T-helper 9 cell (primary cell): ENCODE measurements at places on chromosomes 5 and 9.

DNA sequence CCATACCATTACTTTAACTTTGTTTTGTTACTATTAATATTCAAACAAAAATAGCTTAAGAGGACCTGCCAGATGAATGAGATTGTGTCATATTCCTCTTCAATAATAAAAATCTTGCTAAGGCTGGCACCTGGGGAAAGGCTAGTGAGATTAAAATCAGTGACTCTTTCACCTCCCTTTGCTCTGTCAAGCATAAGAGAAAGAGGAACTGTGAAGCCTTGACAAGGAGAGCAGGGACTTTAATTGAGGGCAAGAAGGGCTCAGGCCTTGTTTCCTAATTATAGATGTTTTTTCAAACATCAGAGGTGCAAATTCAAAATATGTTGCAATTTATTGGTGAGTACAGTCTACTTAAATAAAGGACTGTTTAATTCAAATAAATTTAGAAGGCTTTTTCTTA is 91.7 kb downstream of the SPATA31D1 start:
- DNase-seq, result no peak

- no peak for DNase-seq
These were observed 597.8 kb upstream of the CLINT1 start for GRCh38 chr5:158456756-158457155.

GRCh38 chr9:114304416-114305188 is 18.3 kb upstream of the ORM1 start:
- DNase-seq, result no peak

DNA sequence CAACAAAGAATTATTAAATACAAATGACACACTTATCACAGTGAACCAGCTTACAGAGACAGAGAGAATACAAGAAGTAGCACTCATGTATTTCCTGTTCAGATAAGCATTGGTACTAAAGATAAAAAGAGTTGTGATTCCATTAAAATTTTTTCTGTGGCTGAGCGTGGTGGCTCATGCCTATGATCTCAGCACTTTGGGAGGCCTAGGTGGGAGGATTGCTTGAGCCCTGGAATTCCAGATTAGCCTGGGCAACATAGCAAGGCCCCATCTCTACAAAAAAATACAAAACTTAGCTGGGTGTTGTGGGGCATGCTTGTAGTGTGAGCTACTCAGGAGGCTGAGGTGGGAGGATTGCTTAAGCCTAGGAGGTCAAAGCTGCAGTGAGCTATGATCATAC is 32.9 kb downstream of the FCHO2 start:
- DNase-seq, result no peak

DNA sequence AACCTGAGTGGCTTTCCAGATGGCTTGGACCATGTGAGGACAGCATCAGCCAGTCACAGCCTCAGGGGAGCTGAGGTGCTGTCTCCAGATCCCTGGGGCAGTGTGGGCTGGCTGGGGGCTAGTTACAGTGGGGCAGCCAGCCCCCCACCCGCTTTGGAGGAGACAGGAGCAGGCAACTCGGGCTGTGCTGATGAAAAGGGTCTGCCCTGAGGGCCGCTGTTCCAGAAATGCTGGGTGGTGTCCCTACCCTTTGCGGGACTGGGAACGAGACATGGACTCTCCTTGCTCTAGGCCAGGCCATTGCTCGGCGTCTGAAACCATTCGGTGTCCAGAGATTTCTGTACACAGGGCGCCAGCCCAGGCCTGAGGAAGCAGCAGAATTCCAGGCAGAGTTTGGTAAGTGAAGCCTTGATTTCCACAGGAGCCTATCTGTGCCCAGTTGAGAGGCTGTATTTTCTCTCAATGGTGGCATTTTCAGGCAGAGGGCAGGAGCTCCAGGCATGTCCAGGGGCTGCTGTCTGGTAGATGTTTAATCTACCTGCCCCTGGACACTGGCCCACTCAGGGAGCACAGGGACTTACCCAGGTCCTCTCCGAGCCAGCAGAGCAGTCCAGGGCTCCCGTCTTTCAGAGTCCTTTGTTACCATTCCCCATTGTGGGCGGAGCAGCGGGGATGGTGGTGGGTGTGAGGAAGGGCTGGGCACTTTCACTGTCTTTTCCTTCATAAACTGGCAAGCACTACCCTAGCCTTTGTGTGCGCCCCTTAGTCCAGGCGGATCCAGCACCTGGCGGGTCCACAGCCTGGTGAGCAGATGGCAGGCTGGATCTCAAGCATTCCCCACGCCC is 7.2 kb downstream of the GRHPR start:
- no peak for DNase-seq

GRCh38 chr5:133117166-133117911 is 65.5 kb downstream of the HSPA4 start:
- DNase-seq, result no peak

DNA sequence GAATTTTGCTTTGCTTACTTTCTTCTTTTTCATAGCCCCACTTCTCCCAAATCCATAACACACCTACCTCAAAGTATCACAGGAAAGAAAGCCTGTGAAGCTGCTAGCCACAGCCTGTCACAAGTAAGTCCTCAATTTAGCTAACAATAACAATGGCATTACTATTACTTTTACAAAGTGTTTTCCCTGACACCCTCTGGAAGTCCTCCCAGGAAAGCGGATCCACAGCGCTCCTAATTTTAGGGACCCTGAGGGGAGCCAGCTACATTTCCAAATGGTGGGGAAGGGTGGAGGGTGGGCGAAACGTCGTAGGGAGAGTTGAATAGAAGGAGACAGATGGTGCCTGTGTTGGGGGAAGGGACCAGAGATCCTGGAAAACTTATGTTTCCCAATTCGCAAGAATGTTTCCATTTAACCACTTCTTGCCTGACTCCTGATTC is 523 bp upstream of the WWC1 start:
- DNase-seq, result no peak

DNA sequence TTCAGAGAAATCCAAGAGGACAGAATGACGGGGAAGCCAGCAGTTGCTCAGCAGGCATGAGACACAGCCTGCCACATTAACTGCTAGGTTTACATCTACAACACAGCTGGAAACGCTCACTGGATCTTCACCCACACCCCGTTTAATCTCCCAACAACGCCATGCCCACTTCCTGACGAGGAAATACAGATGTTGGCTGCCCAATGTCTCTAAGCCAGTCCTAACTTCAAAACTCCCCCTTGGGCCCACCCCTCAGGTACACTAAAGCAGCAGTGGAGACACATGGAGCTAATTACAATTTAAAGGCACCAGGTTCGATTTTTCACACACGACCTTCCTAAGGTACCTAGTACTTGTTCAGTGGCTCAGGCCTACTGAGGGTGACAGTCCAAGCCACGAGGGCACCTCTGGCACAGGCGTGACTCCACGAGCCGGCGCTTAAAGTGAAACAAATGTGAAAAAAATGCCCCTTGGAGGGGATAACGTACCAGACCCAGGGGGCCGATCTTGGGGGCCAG is 904 bp downstream of the RPL12 start:
- no peak for DNase-seq

- DNase-seq, result no peak
These were observed 117.1 kb upstream of the IRX4 start for GRCh38 chr5:1999794-2000193.

DNA sequence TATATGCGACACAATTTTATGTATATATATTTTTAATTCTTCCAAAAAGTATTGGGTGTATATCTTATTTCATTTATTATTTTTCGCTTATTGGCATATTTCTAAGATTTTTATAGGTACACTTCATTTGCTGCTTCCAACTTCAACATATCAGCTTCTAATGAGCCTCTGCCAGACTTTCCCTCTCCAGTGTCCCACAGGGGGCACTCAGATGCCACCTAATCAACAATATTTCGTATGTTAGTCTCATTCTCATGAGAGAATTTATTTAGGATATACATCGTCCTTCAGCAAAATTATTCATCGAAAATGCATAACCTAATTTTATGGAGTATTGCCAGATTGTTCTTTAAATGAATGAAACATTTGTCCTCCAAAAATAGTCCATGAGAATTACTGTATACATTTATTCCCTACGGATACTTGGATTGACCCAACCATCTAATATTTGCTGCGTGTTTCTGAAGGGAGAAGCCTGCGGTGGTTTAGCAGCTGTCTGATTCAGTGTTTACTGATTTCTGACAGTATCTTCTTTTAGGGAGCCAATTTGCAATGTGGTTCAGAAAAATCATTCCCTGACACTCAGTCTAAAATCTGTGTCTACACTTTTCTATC is 100.6 kb upstream of the SELENOP start:
- DNase-seq, result peak; percentile 27

- DNase-seq, result no peak
These were observed 44.2 kb downstream of the GDA start for GRCh38 chr9:72193478-72193881.

- no peak for DNase-seq
These were observed 967.2 kb downstream of the TLE4 start for GRCh38 chr9:80538976-80539375.

DNA sequence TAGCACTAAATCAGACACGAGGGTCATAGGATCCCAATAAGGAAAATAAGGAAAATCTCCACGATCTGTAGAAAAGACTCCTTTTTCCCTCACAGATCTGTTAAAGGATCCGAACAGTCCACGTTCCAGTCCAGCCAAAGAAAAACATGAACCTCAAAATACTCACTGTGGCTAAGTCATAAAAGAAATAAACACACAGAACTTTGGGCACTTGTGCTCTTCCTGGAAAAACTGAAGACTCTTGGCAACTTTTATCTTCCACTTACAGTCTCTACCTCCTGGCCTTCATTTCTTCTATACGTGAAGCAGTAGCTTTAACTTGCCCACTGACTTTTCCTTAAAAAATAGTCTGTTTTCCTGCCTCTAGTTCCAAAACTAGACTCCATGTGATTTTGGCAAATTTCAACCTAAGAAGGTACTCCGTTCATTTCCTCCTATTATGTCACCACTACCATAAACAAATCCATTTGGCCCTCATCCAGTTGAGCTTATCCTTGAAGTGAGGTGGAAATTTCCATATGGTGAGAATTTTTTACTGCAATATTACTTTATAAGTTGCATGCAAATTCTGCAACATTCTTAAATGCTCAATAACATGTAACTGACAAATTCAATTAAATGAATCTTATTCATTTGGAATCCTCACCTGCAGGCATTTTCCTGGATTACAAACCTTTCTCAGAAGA is 5.3 kb upstream of the LHFPL2 start:
- DNase-seq, result no peak

DNA sequence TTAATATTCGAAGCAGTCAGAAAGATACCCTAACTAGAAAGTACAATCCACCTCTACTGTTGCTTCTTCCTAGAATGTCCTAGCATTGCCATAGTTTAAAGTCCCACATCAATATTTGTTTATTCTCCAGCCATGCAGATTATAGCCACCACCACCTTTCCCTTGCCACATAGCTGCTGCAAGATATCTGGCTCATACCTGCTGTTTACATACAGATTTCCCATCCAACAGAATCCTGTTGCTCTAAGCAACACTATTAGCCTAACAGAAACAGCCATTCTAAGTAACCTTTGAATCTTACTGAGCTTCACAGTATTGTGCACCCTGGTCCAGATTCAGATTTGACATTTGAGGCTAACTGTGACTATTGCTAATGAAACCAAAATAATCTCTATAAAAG is 45.6 kb downstream of the GNAQ start:
- no peak for DNase-seq

DNA sequence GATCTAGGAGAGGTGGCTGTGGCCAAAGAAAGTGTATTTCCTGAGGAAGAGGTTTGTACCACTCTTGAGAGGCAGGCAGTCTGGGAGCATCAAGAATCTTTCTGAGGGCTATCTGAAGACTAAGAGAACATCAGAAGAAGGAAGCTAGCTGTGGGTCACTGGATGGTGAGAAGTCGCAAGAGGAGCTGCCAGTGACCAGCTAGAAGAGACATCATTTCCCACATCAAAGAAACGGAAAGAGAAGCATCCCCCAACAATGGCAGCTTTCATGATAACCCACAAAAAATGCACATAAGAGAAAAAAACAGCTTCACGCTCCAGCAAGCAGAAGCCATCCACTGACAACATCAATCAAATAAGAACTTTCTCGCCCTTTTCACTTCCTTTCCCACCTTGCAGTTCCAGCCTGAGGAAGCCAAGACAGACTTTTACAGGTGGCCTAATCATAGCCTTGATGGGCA is 25.0 kb upstream of the CEP78 start:
- DNase-seq, result no peak

DNA sequence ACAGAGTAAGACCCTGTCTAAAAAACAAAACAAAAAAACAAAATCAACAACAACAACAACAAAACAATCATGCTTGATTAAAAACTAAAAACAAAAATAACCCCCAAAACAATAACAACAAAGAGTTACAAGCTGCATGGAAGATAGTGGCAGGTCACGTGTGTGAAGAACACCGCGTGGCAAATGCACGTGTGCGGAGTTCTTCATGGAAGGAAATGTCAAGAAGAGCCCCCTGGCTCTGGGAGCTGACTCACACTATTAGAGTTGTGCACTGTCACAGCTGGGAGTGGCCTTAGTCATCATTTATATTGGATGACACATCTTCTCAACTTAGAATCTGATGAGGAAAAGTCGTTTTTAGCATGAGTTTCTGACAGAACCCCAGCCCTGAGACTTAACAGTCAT is 110.5 kb downstream of the JMY start:
- DNase-seq, result no peak

DNA sequence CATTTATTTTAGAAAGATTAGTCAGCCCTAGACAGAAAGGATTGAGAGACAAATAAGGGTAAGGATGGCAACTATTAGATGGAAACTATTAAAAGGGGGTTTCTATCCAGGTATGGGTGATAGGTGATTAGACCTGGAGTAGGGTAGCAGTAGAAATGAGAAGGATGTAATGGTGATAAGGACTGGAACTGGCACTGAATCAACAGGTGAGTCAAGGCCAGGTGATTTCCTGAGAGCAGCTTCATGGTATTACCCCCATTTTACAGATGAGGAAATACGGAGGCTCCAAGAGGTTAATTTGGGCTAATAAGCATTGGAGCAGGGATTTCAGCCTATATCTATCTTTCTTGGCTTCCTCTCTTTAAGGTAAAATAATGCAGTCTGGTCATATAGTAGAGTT is 55.7 kb downstream of the CAST start:
- no peak for DNase-seq

DNA sequence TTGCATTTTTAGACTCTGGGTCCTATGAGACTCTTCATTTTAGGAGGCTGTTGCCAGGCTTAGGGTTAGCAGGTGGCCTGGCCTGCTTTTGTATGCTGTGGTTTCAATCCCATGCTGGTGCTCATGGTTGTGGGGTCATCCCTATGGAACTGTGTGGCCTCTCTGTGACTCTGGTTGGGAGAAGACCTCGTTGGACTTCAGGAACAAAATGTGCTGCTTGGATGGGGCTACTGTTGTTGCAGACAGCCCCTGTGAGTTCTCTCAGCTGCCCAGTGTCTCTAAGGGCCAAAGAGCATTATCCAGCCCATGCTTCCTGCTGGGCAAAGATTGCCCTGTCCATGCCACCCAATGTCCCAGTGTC is 169.5 kb upstream of the S1PR3 start:
- DNase-seq, result no peak

- no peak for DNase-seq
These were observed 92.1 kb downstream of the NR3C1 start for GRCh38 chr5:143311428-143311827.

DNA sequence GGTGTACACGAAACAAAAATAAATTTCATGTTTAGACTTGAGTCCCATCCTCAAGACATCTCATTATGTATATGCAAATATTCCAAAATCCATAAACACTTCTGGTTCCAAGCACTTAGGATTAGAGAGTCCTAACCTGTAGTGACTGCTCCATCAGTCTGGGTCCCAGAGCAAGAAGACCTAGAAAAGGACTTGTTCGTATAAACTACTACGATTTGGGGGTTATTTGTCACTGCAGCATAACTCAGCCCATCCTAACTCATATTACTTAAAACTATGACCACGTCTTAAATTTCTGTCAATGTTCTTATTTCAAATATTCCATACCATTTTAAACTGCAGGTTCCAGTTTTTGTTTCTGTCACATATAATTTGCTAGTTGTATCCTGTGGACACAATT is 463.0 kb downstream of the AGTPBP1 start:
- no peak for DNase-seq
